NCI-H774 (cell line): ENCODE measurements at places on chromosomes 5 and 9.

- DNase-seq = no peak
Measured at GRCh38 chr5:149409268-149409948, 30.3 kb upstream of the IL17B start.

GRCh38 chr5:129771058-129771838 is 23.4 kb downstream of the MINAR2 start:
- DNase-seq = peak; percentile 61

DNA sequence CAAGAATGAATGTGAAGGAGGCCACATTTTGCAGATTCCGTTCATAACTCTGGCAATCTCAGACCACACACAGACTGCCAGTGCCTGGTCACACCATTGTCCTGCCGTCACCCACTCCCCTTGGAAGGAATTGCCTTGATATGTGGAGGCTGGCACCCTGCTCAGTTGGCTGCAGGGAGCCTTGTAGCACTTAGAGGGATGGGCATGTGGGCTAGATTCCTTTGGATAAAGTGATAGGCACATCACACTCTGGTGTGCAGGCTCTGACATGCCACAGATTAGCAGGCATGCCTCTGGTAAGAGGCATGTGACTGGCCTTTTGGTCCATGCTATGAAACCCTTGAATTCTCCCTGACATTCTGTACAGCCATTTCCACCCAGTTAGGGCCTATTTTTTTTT is 254.6 kb upstream of the PIK3R1 start:
- no peak for DNase-seq

DNA sequence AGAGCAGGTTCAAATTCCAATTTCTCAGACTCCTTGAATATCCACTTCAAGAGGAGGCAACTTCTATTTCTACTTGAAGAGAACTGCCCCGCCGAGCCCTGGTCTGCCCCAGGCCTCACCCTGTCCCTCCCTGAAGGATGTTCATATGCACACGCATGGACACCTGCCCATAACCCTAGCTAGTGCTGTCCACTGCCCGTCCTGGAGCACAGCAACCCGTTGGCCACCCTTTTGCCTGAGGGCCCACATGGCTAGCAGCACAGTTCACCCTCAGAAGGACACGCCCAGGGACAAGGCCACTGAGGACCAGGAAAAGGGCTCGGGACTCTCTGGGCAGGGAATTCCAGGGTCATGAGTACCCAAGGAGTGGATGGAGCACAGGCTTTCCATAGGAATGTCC is 63.6 kb downstream of the EGFLAM start:
- no peak for DNase-seq

GRCh38 chr5:103674251-103674650 is 111.7 kb upstream of the NUDT12 start:
- peak; percentile 98 for DNase-seq

DNA sequence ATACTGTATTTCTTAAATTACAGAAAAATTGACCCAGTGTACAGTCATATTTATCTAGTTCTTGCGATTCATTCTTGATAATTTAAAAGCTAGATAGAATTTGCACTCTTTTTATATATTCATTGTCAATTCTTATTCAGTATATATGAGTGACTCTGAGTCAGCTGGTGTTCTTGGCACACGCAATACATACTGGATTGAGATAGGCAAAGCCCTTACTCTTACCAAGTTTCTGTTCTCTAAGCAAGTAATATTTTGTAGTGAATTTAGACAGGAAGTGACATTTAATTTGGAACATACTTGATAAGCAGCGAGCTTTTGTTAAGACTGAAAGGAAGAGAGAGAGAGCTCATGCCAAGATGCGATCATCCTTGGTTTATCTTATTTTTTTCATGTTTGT is 57.7 kb downstream of the GPBP1 start:
- DNase-seq = no peak

DNA sequence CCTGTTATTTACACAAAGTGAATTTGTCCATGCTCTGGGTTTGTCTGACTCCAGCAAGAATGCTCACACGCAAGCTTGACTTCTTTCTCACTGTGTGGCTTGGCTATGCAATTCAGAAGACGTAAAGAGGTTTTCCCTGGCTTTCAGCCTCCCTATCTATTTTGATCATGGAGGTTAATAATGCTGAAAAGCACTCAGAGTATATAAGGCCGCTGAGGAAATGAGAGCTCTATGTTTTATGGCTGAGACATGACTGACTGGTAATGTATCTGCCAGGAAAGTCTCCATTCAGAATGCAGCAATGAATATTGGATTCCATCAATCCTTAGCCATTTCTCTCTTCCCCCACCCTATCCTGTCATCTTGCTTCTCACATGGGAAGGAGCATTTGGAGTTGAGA is 417.3 kb downstream of the DMAC1 start:
- DNase-seq = no peak

GRCh38 chr9:7300484-7300883 is 499.1 kb downstream of the DMAC1 start:
- DNase-seq = no peak

- DNase-seq = peak; percentile 40
Measured at GRCh38 chr9:92147030-92147851, 32.0 kb upstream of the SPTLC1 start.

GRCh38 chr5:40052808-40053207 is 626.9 kb upstream of the PTGER4 start:
- DNase-seq = no peak

GRCh38 chr9:70411121-70411929 is 3.1 kb downstream of the KLF9 start:
- DNase-seq = no peak

DNA sequence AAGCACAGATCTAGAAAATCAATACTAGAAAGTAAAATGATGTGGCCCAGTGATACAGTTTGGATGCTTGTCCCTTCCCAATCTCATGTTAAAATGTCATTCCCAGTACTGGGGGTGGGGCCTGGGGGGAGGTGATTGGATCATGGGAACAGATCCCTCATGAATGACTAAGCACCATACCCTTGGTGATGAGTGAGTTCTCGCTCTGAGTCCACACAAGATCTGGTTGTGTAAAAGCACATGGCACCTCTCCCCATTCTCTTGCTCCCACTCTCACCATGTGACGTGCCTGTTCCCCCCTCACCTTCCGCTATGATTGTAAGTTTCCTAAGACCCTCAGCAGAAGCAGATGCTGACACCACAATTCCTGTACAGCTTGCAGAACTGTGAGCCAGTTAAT is 234.2 kb upstream of the CDH6 start:
- no peak for DNase-seq

GRCh38 chr9:124593651-124594058 is 86.5 kb upstream of the NR5A1 start:
- no peak for DNase-seq

DNA sequence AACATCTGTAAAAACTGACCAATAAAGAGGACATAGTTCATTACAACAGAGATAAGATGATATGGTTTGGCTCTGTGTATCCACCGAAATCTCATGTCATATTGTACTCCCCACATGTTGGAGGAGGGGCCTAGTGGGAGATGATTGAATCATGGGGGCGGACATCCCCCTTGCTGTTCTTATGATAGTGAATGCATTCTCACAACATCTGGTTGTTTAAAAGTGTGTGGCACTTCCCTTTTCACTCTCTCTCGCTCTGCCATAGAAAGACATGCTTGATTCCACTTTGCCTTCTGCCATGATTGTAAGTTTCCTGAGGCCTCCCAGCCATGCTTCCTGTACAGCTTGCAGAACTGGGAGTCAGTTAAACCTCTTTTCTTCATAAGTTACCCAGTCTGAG is 292.8 kb downstream of the SLF1 start:
- DNase-seq = no peak

DNA sequence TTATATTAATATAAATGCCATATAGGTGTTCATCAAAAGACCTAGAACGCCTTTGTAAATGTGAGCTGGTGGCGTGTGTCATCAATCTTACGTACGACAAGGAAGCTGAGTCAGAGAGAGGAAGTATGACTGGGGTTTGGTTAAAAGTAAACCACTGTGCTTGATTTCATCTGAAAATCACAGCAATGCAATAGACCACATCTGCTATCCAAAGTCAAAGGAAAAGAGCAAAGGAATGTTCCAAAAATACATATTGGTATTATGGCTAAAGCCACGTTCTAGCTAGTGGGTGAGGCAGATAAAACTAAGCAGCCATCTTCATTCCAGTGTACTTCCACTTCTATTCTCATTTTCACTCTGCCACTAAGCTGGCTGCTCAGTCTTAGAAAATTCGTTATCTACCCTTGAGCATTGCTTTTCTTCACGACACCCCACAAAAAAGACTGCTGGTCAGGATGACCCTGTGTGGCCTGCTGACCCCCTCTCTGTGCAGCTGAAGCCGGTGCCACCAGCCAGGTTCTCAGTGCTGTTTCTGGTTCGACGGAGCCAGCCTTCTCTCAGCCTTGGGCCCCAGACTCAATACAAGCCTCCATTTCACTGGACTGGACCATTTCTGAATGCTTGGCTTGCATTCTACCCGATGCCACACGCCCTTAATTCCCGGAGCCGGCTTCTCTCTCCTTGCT is 23.8 kb downstream of the SHC3 start:
- no peak for DNase-seq

DNA sequence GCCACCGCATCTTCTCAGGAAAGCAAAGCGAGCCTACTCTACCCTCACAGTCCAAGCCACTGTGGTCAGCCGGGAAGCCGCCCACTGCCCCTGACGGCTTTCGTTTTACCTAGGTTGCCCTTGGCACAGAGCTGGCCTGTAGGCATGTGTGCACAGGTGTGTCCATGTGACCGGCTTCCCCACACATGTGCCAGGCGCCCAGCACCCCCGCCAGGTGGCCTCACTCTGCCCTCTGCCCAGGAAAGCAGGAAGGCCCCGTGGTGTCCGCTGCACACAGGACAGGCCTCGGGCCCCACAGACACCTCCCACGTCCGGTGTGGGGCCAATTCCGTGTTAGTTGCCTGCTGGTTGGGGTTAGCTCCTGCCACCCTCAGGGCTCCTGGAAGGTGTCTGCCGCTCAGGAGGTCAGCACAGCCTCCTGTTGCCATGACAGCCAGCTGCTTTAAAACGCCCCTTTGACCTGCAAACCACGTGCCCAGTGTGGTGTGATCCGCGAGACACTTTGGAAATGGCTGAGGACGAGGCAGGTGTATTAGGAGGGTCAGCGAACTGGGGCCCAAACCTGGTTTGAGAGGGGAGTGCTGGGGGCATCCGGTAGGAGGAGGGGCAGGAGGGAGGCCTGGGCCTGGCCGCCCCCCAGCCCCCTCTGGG is 28.7 kb downstream of the TPPP start:
- no peak for DNase-seq

DNA sequence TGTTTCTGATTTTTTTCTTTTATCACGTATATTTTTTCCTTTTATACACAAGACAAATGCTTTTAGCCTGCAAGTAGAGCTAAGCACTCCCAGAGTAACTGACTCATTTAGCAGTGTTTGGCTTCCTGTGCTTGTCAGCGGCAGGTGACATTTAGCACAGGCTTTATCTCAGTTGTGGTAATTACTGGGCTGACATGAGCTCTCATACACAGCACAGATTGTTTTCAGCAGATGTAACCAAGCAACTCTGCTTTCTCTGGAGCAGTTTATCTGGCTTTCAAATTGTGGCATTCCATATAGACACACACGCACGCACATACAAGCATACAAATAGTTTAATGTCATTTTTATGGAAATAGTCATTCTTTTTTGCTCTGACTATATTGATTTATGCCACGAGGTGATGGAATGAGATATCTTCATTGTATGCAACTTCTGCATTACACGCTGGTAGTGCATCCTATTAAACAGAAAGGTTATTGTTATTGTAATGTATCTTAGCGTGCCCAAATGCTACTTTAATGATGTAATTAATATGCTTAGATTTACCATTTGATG is 379.0 kb upstream of the GRAMD2B start:
- peak; percentile 88 for DNase-seq
